ENCODE measurements at places on chromosomes 7 and 10.

DNA sequence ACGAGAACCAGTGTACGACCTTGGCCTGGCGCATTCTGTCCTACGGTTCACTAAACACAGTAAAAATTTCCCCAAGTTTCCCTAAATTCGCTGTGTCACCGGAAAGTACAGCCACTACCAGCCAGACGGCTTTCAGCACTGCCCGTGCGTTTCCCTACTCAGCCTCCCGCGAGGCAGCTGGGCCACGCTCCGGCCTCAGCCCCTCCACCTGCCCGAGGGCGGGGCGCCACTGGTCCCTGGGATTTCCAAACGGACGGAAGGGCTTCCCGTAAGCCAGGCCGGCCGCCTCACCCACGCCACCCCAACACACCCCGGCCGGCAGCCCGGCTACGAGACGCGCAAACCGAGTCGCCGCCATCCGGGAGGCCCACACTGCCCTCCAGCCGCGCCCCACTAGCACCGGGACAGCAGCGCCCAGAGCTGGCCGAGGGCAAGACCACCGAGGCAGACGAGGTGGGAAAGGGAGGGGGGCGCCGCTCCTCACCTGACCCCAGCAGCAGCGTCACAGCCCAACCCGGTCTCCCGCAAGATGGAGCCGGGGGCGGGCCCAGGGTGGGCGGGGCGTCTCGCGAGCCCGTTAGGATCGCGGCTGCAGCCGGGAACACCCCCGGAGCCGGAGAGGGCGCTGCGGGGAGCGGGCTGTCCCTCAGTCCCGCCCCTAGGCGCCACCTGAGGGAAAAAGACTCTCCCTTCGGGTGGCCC is at the start of gene ANXA7:
Gene ANXA7 (minus strand): TSS at position 531 of the 702 bp plus-strand sequence. CDS start 13,202 bp downstream, outside the sequence.
- DNase-seq = peak; percentile 79

DNA sequence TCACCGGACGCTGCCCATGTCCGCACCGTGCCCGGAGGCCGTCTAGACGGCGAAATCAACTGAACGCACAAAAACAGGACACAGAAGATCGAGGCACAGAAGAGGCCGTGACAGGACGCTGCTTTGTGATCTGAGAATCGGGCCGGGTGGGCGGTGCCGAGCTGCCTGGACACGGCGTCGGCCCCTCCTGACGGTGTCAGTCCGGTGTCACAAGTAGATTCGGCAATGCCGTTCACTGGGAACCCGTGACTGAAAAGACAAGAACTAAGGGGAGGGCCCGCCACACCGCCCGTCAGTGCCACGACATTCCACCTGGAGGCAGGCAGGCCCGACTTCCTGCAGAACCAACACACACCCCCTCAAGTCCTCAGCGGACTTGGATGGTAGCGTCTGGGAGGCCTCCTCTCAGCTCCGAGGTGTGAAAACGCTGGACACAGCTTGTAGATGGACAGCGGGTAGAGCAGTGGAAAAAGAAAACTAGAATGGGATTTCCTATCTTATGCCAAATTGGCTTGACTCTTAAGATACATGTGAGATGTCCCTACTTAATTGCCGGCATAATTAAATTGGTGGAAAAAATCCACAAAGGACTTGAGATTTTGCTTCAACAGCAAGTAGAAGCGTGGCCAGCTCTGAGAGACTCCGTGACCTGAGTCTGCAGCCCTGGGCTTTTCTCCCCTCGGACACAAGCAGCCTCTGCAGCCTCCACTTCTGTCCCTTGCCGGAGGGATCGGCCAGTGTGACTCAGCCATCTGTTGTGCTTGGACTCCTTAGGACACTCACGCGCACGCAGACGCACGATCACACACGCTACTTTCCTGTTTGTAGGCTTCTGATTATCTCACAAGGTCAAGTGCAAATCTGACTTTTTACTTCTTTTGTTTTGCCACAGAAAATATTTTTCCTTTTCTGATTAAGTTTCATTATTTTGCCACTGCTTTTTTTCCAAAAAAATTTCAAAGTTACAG is 269.0 kb downstream of the DIP2C start:
- DNase-seq = no peak

DNA sequence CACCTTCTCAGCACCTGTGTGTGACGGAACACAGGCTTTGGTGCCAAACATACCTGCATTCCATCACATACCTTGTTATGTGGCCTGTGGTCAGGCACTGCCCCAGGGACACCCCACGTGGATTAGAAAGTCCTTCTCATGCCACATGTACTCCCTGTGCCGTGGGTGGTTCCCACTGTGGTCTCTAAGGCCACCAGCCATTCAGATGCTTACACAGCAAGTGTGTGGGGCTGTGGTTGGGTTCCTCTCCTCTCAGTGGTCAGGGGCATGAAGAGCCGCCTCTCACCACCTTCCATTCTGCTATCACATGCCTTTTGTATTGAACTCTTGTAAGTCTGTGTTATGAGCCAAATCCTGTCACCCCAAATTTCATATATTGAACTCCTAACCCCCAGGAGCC is 85.1 kb upstream of the IGFBP3 start:
- DNase-seq = no peak

DNA sequence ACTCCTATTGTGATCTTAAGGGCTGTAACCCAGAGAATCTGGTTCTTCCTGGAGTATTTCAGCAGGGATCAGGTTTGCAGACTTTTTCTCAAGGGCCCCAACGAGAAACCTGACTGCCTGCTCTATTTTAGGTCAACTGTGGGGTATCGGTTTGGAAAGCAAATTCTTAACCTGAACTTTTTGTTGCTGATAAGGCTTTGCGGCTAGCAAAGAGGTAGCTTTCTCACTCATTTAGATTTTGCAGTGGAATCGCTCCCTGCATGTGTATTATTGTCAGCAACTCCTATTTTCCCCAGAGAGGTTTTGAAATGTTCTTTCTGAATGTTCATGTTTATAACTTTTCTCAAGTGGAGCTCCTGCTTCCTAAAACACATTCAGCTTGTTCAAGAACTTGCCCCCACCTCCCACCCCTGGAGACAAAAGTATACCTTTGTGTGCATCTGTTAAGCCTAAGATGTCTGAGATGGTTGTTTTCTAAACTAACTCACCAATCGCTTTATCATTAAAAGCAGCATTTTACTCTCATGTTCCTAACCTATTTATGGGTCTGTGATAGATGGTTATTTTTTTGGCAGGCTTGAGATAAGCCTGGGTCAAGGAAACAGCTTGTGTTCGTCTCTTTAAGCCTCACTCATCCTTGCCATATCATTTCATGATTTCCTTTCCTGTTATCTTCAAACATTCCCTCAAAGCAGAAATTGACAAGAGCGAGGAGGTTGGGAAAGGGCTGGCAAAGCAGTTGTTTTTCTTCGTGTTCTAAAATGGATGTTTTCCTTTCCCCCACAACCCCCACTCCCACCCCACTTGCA is 129.8 kb downstream of the BAMBI start:
- DNase-seq = no peak

GRCh38 chr10:113274176-113274829 is 278.6 kb upstream of the HABP2 start:
- no peak for DNase-seq

DNA sequence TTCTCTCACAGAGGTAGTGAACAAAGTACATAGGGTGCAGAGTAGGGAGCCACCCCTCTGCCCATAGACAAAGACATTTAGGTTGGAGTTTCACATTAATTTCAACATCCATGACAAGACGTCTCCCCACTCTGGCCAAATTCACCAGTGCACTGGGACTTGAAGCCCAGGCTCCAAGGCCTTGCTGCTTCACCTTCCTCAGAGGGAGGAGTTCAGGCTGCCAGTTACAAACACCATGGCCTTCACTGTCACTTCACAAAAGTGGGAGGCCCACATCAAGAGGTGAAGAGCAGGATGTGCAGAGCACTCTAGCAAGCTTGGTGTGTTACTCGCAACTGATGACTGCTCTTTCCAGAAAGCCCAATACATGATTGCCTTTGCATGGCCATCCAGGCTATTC is 15.8 kb upstream of the ARHGAP22 start:
- DNase-seq = no peak

DNA sequence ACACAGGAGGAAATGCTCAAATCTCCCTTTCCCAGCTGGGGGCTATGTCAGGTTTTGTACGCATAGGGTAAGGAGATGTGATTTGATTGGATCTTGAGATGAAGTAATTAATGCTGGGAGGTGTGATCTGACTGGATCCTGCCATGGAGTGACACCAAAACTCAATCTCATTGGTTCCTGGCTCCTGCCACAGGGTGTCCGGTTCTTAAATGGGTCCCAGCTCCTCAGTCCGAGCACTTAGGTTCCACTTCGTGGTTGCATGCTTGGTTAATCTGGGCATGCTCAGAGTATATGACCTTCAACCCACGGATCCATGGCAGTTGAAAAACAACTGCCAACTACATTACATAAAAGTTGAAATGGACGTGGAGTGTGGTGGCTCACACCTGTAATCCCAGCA is 3.1 kb upstream of the ZNF12 start:
- DNase-seq = no peak

DNA sequence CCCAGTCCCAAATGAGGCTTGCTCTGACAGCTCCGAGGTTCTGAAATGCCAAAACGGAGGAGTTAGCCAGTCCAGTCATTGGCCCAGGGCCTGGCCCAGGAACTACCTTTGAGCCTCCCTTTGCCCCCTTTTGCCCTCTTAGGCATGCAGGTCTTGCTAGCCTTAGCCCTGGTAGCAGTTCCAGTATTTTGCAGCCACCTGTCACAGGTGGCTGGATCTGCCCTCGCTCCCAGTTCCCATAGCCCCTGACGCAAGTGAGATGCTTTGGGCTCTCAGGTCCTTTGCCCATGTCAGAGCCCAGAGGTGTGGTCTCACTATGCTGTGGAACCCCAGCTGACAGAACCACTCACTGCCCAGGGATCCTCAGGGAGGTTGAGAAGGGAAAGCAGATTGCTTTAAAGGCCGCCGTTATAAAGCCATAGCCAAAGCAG is 42.0 kb downstream of the GPRIN2 start:
- no peak for DNase-seq

- no peak for DNase-seq
Observed at GRCh38 chr7:87154166-87154565, 1.9 kb downstream of the DMTF1 start.

- no peak for DNase-seq
Observed at GRCh38 chr10:76784076-76784475, 853.5 kb downstream of the KCNMA1 start.

DNA sequence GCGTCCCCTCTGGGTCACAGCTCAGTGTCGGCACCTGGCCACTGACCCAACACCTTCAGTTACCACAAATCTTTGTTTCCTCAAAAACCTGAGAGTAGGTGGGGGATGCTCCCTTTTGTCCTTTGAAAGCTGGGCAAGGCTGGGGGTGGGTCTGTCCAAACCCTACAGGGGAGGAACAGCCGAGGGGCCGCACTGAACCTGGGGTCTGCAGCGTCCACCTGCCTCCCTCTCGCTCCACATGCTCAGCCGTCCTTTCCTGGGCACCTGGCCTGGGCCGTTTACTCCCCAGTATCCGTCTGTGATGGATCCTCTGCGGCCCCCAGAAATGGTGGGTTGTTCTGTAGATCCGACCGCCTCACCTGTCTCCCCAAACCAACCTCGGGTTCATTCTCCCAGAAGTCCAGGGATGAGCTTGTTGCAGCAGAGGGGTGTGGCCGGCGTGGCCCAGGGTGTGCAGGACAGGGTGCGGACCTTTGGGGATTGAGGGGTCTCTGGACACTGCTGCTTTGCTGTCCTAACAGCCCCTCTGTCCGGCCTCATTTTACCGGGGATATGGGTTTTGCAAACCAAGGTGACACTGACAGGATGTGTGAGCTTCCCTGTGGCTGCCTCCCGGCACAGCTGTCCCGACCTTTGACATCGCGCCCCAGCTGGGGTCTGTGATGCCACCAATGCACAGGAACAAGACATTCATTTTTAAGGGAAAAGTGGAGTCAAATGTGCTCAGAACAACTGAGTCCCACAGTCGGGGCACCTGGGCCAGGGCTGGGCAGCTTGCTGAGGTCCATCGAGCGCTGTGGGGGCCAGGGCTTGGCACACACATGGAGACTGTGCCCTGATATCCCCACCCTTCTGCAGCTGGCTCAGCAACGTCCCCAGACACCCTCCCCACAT is 115.9 kb downstream of the VIPR2 start:
- no peak for DNase-seq

GRCh38 chr10:84681781-84682180 is 353.4 kb downstream of the CCSER2 start:
- no peak for DNase-seq

All from HFFc6 (cell line).